ENCODE measurements at places on chromosomes 5 and 9. TPM values are rescaled to one million over a fixed set of nuclear protein-coding genes. Genes with fewer than 3 reads are reported as not detected.

FGF1 gene
- 23.5 TPM for total RNA-seq

- no peaks in the 10 kb centered on the region for H3K36me3 ChIP-seq
- H3K4me3 ChIP-seq, result peak overlapping the region; percentile 37
- H3K27ac ChIP-seq, result peak overlapping the region; percentile 77
- no peak for DNase-seq
- peaks cover 6% of the 10 kb centered on the region for H3K4me1 ChIP-seq
Observed at GRCh38 chr9:77946969-77947620, 84.5 kb downstream of the GNAQ start.

CTSL gene
- total RNA-seq, result 97.8 TPM

DNA sequence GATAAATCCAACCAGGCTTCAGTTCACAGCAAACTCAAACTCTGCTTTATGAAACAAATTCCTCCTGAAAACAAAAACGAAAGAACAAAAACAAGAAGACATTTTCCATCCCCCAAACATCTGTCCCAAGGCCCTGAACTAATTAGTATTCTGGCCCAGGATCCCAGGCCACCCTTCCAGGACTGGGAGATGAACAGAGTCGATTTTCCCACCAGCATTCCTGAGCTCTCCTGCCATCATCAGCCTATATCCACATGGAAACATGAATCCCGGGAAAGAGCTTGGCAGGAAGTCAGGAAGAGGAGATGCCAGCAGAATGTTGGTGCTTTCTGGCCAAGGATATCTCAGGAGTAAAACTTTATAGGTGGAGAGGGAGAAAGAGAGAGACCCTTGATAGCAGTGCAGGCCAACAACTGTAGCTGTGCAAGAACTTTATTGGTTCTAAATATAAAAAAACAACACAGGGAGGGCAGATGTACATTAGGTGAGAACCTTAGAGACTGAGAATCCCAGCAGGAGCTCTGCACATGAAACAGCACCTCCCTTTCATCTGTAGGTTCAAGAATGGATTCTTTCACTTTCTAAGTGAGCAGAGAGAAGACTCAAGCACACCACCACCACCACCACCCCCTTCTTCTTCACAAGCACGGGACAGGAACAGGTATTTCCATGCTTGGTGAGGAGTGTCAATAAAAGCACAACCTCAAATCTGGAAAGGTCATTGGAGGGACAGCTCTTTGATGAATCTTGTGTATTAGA lies 190.7 kb upstream of the TAS2R1 start:
- DNase-seq, result no peak
- H3K4me3 ChIP-seq, result no peak overlapping the region
- H3K27me3 ChIP-seq, result no peaks in the 10 kb centered on the region
- no peaks in the 10 kb centered on the region for H3K36me3 ChIP-seq
- no peak overlapping the region for H3K27ac ChIP-seq

DNA sequence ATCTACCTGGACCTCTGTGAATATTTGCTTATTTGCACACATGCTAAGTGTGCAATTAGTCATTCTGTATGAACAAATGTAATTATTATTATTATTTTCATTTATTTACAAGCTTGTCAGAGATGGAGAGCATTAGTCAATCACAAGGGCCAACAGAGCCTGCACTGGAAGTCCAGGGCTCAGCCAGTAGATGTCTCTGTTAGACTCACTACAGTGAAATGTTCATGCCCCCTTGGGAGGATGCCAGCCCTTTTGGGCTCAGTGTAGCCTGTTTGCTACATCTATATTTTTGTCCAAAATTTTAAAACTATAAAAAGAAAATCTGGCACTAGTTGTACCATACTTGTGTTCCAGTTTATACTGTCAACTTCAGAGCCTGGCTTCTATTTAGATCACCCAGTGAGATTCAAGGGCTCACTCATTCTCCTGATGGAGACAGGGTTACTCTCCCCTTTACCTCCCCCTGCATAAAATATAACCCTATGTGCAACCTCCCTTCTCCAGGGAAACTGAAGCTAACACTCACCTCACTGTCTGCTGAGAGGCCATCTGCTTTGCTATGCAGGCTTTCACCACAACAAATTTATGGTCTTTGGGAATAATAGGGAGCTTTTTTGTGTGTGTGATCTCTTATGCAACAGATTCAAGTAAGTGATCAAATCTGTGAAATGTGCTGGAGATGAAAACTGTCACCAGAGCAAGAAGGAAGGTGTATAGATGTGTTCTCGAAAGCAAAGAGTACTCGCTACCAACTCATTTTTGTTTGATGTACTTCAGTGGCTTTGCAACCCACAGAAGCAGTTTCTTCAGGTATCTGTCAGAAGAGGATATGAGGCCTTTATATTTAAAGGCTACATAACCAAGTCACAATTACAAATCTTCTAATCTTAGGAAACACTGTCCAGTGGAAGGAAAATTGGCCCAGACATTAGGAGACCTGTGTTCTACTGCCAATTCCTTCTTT lies 99.9 kb upstream of the TLE4 start:
- no peak overlapping the region for H3K27ac ChIP-seq
- H3K4me1 ChIP-seq, result peaks cover 3% of the 10 kb centered on the region
- H3K4me3 ChIP-seq, result no peak overlapping the region
- H3K27me3 ChIP-seq, result no peaks in the 10 kb centered on the region
- peak; percentile 8 for DNase-seq
- H3K36me3 ChIP-seq, result no peaks in the 10 kb centered on the region

DNA sequence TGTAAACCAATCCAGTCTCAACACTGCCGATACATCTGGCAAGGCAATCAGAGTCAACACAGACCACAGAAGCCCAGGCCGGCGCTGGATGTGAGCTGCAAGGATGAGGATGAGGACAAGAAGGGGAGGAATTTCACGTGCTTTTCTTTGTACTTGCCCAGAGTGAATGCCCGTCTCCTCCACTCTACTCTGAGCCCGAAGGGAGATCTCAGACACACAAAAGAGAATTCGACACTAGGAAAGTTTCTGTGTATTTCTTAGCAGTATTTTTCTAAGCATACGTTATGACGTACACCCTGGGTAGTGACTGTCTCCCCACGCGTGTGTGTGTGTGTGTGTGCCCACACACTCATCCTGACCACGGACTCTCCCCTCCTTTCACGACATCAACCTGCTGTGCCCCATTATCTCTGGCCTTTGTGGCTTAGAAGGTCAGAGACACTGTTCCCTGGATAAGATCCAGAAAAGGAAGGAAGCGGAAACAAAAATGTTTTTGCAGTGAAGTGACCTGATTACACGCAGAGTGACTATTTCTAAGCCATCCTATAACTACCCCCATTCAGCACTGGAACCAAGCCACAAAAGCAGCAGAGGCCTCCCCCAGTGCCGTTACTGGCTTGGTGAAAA lies 227.3 kb upstream of the DAPK1 start:
- peak overlapping the region; percentile 79 for H3K27ac ChIP-seq
- no peaks in the 10 kb centered on the region for H3K27me3 ChIP-seq
- DNase-seq, result no peak

DNA sequence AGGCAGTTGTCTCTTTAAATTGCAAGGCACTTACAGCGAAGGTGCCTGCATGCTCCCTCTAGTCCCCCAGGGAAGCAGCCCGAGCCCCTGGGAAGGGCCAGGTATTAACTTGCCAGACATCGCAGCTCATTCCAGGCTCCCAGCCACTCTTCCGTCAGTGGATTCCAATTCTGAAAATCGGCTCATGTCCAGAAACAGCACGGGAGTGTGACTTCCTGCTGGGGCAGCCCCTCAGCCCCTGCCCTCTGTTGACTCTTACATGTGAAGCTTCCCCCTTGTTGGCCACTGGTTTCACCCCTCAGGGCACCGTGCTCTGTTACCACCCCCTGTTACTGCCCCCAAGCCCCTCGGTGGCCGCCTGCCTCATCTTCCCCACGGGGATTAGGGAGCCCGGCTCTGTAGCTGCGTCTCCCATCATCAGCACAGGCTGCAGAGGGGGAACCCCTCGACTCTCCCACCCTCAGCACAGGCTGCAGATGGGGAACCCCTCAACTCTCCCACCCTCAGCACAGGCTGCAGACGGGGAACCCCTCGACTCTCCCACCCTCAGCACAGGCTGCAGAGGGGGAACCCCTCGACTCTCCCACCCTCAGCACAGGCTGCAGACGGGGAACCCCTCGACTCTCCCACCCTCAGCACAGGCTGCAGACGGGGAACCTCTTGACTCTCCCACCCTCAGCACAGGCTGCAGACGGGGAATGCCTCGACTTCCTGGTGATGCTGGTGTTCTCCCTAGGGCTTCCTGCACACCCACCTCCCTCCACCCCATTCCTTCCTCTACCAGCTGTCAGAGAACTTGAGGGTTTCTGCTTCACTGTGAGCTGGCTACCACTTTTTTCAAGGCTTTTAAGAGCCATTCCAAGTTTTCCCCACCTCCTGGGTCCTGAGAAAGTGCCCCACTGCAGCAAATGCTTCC lies 11.1 kb upstream of the CACNA1B start:
- no peak for DNase-seq
- no peaks in the 10 kb centered on the region for H3K36me3 ChIP-seq
- no peak overlapping the region for H3K27ac ChIP-seq
- no peak overlapping the region for H3K4me3 ChIP-seq
- H3K4me1 ChIP-seq, result no peaks in the 10 kb centered on the region

PCDHGB2 gene
- 12.2 TPM for total RNA-seq

- H3K27me3 ChIP-seq, result no peaks in the 10 kb centered on the region
- H3K27ac ChIP-seq, result no peak overlapping the region
- H3K4me3 ChIP-seq, result no peak overlapping the region
- H3K36me3 ChIP-seq, result no peaks in the 10 kb centered on the region
- no peaks in the 10 kb centered on the region for H3K4me1 ChIP-seq
Observed at GRCh38 chr5:115306011-115306536, 9.6 kb upstream of the CCDC112 start.

DNA sequence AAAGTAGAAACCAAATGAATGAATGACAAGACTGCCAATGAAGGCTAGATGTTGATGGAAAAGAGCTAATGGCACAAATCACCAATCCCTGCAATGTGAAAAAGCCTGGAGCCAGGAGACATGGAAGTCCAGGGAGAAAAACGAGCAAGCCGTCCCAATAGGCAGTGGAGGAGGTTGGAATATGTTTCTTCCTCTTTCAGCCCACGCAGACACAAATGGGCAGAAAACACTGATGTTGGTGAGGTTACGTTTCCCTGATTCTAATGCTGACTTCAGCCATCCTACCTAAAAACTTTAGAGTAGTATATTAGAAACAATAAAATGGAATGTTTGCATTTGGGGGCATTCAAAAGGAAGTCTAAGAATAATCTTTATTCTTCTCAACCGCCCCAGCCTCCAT lies 23.9 kb upstream of the KIF2A start:
- H3K27ac ChIP-seq, result no peak overlapping the region
- no peaks in the 10 kb centered on the region for H3K4me1 ChIP-seq
- no peak for DNase-seq
- H3K27me3 ChIP-seq, result no peaks in the 10 kb centered on the region

DNA sequence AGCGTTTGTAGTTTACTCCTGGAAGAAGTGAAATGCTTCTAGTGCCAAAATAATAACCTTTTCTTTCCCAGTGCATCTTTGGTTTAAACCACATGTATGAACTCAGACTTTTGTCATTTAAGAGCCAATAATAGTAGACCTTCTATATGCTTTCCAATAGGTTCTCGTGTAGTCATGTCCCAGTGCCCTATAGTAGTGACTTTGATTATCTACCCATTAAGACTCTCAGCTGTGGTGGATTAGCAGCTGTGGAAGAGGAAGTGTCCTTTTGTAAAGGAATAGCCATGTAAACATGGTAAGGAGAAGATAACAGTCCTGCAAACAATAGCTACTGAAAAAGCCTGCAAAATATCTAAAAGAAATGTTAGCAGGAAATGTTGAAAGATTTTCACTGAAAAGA lies 765.3 kb downstream of the MTRR start:
- H3K4me3 ChIP-seq, result no peak overlapping the region
- no peak for DNase-seq
- H3K36me3 ChIP-seq, result no peaks in the 10 kb centered on the region
- H3K27me3 ChIP-seq, result no peaks in the 10 kb centered on the region
- no peaks in the 10 kb centered on the region for H3K4me1 ChIP-seq
- no peak overlapping the region for H3K27ac ChIP-seq

IFNA13 gene
- total RNA-seq, result not detected

DNA sequence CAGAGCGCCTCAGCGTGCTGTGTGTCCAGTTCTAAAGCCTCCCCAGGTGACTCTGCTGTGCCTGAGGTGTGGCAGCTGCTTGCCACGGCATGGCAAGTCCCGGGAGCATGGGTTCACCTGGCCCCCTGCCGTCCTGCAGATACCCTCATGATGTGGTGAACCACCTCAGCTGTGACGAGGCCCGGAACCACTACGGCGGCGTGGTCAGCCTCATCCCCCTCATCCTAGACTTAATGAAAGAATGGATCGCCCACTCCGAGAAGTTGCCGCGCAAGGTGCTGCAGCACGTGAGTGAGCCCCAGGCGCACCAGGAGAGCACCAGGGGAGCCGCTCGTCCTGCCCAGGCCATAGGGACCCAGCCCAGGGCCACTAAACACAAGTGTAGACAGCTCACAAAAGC lies 9.5 kb downstream of the SPACA9 start:
- H3K4me1 ChIP-seq, result no peaks in the 10 kb centered on the region
- no peak for DNase-seq
- peaks cover 14% of the 10 kb centered on the region for H3K36me3 ChIP-seq
- no peaks in the 10 kb centered on the region for H3K27me3 ChIP-seq
- H3K4me3 ChIP-seq, result no peak overlapping the region

- no peaks in the 10 kb centered on the region for H3K36me3 ChIP-seq
- no peak overlapping the region for H3K27ac ChIP-seq
- H3K27me3 ChIP-seq, result no peaks in the 10 kb centered on the region
- no peak overlapping the region for H3K4me3 ChIP-seq
- DNase-seq, result peak; percentile 75
Observed at GRCh38 chr5:113122053-113122452, 145.5 kb downstream of the DCP2 start.

- no peak overlapping the region for H3K4me3 ChIP-seq
- no peaks in the 10 kb centered on the region for H3K27me3 ChIP-seq
- peak overlapping the region; percentile 82 for H3K27ac ChIP-seq
- H3K36me3 ChIP-seq, result no peaks in the 10 kb centered on the region
- H3K4me1 ChIP-seq, result peaks cover 7% of the 10 kb centered on the region
- DNase-seq, result no peak
Observed at GRCh38 chr5:10723514-10723913, 37.5 kb downstream of the DAP start.

IFNK gene
- total RNA-seq, result not detected

DBH gene
- not detected for total RNA-seq

GRCh38 chr5:159031513-159031912 lies 68.2 kb downstream of the EBF1 start:
- H3K27ac ChIP-seq, result peak overlapping the region; percentile 62
- DNase-seq, result no peak
- H3K36me3 ChIP-seq, result no peaks in the 10 kb centered on the region
- H3K4me1 ChIP-seq, result peaks cover 9% of the 10 kb centered on the region

- no peaks in the 10 kb centered on the region for H3K4me1 ChIP-seq
- H3K36me3 ChIP-seq, result peaks cover 3% of the 10 kb centered on the region
- H3K4me3 ChIP-seq, result no peak overlapping the region
- no peaks in the 10 kb centered on the region for H3K27me3 ChIP-seq
Observed at GRCh38 chr5:141957367-141957996, 520 bp downstream of the PCDH12 start.

GRCh38 chr5:31382051-31382878 lies 149.6 kb downstream of the DROSHA start:
- no peak overlapping the region for H3K4me3 ChIP-seq
- no peak for DNase-seq
- no peaks in the 10 kb centered on the region for H3K4me1 ChIP-seq
